ENCODE measurements at places on chromosomes 3 and 15. TPM values are rescaled to one million over a fixed set of nuclear protein-coding genes. Genes with fewer than 3 reads are reported as not detected.
A peak's percentile ranks its signal among the peaks of the same experiment; 100 is the strongest.

NR1I2 gene
- polyA plus RNA-seq, result not detected

WNT5A gene
- not detected for polyA plus RNA-seq

ARMC8 gene
- polyA plus RNA-seq, result 55.7 TPM

BUB1B gene
- 1.9 TPM for polyA plus RNA-seq

MKRN3 gene
- not detected for polyA plus RNA-seq

CGNL1 gene
- polyA plus RNA-seq, result not detected

DNA sequence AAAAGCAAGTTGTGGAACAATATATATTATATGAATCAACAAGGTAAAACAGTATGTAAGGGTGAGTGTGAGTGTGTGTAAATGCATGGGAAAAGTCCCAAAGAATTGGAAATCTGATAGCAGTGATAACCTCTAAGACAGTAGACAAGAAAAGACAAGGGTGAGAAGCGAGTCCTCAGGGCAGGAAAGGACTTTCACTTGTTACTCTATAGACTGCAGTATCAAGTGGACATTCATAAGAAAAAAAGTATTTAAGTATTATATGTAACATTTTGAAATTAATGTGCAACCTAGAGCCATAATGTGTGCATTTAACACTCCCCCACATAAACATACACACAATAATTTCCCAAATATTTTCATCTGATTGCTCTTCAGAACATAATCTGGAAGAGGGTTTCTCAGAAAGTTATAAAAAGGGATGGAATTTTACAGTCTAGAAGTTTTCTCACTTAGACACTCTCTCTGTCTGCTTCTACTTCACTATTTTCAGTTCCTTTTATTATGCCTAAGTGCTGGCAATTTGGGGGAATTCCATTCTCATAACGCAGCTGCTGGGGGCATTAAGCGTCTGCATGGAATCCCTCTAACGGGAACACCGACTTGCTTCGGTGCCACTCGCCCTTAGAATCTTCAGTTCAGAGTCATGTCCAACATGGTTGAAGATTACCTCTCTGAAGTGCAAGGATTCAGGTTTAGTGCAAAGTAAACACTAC, 50.0 kb upstream of the CDIN1 start:
- DNase-seq, result no peak

GRCh38 chr15:82566690-82567089, 26.4 kb upstream of the RPS17 start:
- DNase-seq, result no peak

DNA sequence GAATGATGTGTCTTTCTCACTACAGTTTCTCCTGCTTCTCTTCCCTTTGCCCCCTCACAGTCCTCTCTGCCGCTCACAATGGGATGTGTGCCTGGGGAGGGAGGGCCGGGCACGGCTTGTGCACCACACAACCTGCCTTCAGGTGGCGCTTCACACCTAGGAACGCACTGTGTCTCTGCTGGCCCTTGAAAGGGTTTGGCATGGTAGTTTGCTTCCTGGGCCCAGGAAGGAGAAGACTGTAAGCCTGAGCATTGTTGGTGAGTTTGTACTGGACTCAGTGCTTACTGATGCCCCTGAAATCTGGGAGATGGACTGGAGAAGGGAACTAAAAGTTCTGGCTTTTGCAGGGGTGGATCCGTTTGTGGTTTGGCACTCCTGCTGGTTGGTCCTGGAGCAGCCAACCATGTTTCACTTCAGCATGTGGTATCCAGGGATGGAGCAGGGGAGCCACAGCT, 9.2 kb downstream of the ALPK3 start:
- no peak for DNase-seq

- no peak for DNase-seq
Observed at GRCh38 chr15:76200083-76200465, 111.2 kb downstream of the ETFA start.

GRCh38 chr15:41666353-41666920, 6.2 kb downstream of the MGA start:
- DNase-seq, result no peak

DNA sequence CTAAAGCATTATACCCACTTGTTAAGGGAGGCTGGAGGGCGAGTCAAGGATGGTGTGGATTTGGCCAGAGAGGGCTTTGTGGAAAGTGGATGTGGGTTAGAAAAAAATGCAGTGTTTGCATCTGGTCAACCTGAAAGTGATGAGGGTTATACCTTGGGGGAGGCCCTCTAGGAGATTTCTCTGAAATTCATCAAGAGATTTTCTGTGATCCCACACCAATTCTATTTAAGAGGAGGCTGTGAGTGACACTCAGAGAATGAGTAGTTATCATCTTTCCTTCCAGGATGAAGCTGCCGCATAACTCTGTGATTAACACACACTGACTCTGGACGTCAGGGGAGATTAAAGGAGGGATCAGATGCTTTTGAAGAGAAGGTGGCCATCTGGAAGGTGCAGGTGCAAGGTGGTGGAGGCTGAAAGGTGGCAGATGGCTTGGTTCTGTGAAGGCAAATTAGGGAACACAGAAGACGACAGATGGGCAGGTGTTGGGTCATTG, 54.8 kb downstream of the ANAPC13 start:
- DNase-seq, result no peak

DNA sequence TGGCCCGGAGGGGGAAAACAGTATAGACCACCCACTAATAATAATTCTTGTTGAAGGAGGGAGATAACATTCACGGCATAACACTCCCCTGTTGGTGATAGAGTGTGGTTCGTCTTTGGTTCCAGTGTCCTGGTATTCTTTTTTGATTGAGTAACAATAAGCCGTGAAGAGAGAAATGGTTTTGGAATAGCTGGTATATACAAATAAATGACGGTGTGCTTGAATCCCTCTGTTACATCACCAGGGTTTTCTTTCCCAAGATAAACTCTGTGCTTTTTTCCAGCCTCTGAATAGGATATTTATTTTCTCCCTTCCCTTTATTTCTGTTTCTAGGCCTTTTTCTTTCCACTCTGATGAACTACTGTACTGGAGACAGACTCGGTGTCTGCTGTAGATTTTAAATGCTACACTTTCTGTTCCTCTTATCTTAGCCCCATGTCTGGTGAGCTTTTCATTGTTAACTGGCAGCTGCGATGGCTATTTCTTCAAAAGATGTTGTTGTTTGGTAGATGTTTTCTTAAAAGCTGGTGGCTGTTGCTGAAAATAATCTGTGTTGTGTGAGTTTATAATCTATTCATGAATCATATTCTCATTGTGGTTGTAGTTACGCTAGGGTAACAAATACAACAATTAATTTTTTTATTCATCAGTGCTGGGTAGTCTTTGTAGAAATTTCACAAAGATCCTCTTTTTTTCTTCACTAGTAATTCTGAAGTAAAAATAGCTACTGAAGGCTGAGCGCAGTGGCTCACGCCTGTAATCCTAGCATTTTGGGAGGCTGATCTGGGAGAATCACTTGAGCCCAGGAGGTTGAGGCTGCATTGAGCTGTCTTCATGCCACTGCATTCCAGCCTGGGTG, 15.5 kb upstream of the SCAANT1 start:
- peak; percentile 51 for DNase-seq

- DNase-seq, result no peak
Observed at GRCh38 chr15:28977377-28978010, 91.7 kb downstream of the APBA2 start.

DNA sequence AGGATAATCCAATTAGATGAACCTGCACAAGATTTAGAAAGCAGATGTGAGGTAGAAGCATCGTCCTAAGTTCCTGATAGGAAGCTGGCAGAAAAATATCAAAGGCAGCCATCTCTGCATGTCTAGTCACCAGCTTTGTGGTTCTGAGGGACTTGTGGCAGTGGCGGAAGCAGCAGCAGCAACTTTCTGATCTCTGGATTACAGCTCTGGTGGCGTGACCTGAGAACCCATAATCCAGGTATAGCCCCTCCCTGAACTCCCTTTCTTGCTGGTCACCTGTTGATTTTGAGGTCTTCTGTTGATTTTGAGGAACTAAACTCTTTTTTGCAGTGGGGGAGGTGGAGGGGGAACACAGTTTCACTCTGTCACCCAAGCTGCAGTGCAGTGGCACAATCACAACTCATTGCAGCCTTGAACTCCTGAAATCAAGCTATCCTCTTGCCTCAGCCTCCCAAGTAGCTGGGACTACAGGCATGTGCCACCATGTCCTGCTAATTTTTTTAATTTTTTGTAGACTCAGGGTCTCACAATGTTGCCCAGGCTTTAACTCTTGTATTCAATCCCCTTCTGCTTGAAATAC, 7.9 kb downstream of the FSIP1 start:
- DNase-seq, result peak; percentile 18

DNA sequence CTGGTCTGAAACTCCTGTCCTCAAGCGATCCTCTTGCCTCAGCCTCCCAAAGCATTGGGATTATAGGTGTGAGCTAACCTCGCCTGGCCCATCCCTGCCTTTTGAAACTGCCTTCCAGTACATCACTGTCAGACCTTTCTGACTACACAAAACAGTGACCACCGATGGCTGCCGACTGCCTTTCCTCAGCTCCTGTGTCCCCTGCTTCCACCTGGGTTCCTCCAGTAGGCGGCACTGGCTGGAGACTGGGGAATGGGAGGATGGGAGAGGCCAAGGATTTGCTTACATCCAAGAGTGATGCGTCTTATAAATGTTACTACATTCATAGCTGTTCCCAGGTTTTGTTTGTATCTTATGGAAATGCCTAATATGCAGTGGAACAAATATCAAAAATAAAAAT, 242.8 kb downstream of the BBX start:
- no peak for DNase-seq

- no peak for DNase-seq
Observed at GRCh38 chr3:126649556-126650092, 5.3 kb downstream of the TXNRD3 start.

- DNase-seq, result no peak
Observed at GRCh38 chr3:186790261-186790981, 7.0 kb downstream of the EIF4A2 start.
